Effector memory CD4-positive, alpha-beta T cell (primary cell): ENCODE measurements at places on chromosomes 5 and 9.
A peak's percentile ranks its signal among the peaks of the same experiment; 100 is the strongest.

GRCh38 chr9:126877418-126877817 is 17.0 kb downstream of the ZBTB34 start:
- DNase-seq: no peak

DNA sequence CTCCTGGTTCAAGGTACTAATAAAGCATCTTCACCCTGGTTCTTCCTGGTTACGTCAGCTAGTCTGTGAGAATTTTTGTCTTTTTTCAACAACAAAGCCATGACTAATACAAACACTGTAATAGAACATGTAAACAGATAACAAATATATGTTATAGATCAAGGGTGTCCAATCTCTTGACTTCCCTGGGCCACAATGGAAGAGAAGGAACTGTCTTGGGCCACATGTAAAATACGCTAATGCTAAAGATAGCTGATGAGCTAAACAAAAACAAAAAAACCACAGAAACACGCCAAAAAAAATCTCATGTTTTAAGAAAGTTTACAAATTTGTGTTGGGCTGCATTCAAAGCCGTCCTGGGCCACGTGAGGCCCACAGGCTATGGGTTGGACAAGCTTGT is 124.5 kb upstream of the GNA14 start:
- no peak for DNase-seq

- DNase-seq: no peak
These were observed 368.1 kb upstream of the GRIA1 start for GRCh38 chr5:153122403-153122802.

DNA sequence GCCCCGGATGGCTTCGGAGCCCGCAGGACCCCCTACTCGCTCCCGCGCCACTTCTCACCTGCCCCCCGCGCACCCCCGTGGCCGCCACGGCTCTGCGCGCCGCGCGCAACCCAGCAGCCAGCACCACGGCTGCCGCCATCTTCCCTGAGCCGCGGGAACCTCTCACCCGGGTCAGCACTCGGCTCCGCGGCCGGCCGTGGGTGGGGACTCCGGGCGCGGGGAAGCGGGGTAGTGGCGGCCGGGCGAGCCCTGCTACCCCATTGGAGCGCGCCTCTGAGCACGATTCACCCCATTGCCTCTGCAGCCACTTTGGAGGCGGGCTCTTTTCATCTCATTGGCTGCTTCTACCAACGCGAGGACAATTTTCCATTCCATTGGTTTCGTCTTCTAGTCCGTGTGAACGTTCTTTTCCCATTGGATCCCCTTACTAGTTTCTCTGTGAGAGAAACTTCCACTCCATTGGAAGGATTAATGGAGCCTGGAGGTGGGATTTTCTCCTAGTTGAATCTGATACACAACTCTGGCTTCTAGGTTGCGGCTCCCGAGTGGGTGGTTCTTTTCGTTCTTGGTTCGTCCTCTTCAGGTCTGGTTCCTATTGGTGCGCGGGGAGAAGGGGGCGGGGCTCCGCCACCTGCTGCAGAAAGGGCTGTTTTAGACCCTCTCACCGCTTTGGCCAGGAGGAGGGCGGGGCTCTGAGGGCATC is at the start of gene HINT2:
Gene HINT2 (minus strand): TSS at position 202 of the 703 bp plus-strand sequence. CDS start 63 bp downstream, at position 139.
- DNase-seq: peak; percentile 93

- no peak for DNase-seq
These were observed 845.3 kb upstream of the PTPRD start for GRCh38 chr9:11457825-11458790.

DNA sequence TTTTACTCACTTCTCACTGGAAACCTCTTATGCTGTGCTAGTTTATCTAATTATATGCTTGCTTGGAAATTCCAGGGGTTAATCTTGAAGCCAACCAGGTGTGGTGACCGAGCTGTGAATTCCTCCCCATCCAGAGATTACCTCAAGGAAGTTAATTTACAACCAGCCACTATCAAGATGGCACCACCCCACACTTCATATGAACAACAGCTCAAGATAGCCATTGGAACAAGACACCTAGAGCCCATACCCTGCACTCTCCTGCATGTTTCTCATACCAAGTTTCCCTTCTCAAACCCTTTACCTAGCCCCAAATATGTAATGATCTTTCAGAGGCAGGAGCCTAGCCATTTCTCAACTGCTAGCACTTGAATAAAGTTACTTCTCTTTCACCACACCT is 2156.9 kb upstream of the C9orf72 start:
- DNase-seq: no peak
